Astrocyte (in vitro differentiated cells and primary cell): ENCODE measurements at places on chromosomes 7 and 10. TPM values are rescaled to one million over a fixed set of nuclear protein-coding genes. Genes with fewer than 3 reads are reported as not detected.

The GRID1 gene
- 0.48 and 0.75 TPM in 2 replicates for total RNA-seq

The ATOH7 gene
- 0.19 TPM in 1 of 2 replicates, not detected in the other for total RNA-seq

The ANXA8 gene
- 0.55 and 1.0 TPM in 2 replicates for total RNA-seq

The RARRES2 gene
- total RNA-seq: 19.4 and 21.7 TPM in 2 replicates

DNA sequence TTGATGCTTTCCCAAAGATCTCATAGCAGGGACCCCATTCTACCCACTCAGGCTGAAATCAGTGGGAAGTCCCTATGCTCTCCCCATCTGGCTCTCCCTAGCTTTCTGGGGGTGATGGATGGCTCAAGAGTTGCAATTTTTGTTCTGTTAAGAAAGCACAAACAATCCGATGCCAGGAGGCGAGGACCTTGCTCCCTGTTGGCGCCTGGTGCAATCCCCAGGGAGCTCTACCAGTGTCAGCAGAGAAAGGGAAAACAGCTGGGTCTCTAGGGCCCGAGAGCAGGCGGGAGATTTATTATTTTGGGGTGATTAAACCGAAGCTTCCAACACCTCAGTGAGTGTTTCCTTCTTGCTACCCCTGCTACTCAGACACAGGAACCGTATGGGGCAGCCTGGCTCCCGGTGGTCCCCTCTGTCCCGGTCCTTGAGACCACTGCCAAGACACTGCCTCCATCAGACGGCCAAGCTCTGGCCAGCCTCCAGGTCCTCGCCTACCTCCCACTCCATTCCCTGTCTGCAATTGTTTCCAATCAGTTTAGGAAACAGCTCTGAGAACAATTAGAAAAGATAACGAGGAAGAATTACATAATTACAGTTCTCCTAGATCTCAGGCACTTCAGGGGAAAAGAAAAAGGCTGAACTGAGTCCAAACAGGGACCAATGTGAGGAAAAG lies 147.9 kb downstream of the PLXNA4 start:
- H3K4me1 ChIP-seq: peaks cover 28% of the 10 kb centered on the region
- no peaks in the 10 kb centered on the region for H3K27me3 ChIP-seq
- no peak overlapping the region for H3K4me3 ChIP-seq
- no peak overlapping the region for H3K27ac ChIP-seq

GRCh38 chr7:115043605-115044004 lies 121.7 kb downstream of the MDFIC start:
- H3K4me3 ChIP-seq: no peak overlapping the region
- H3K27me3 ChIP-seq: no peaks in the 10 kb centered on the region
- H3K27ac ChIP-seq: no peak overlapping the region
- H3K4me1 ChIP-seq: no peaks in the 10 kb centered on the region
- H3K36me3 ChIP-seq: no peaks in the 10 kb centered on the region
- no peak for DNase-seq

DNA sequence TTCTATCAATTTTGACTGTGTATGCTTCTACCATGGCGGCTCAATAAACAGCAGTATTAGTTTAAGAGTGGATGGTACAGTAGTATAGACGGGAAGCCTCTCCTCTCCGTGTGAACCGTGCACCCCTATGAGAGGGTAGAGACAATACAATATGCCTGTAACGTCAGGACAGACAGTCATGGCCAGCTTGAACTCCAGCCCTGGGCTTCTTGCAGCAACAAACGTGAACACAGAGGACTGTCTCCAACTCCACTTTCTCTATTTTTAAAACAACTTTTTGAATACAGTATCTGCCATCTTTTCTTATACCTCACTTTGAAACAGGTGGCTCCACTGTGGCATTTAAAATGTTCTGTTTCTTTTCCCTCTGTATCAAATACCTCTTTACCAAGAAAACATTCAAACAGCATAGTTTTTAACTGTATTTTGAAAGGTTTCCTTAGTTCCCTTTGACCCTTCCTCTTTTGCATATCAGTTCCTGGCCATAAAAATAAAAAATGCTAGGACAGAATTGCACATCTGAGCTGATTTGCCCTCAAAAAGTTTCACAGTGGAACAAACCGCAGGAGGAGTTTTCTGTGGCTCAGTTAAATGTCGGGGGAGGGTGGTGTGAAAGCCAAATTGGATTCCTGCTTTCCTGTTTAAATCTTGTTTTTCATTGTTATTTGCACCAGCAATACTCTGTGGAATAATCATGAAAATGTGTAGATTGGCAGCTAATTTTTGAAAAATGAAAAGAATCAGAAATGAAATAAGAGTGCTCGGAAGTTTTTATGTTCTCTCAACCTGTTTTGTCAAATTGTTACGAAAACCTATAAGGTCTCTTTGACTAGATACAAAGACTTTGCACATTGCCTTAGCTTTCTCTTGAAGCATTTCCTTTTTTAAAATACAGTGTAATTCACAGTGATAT lies 8.0 kb downstream of the IKZF1 start:
- H3K27ac ChIP-seq: no peak overlapping the region
- H3K27me3 ChIP-seq: peaks cover 3% of the 10 kb centered on the region
- no peaks in the 10 kb centered on the region for H3K36me3 ChIP-seq
- no peak for DNase-seq
- no peak overlapping the region for H3K4me3 ChIP-seq

DNA sequence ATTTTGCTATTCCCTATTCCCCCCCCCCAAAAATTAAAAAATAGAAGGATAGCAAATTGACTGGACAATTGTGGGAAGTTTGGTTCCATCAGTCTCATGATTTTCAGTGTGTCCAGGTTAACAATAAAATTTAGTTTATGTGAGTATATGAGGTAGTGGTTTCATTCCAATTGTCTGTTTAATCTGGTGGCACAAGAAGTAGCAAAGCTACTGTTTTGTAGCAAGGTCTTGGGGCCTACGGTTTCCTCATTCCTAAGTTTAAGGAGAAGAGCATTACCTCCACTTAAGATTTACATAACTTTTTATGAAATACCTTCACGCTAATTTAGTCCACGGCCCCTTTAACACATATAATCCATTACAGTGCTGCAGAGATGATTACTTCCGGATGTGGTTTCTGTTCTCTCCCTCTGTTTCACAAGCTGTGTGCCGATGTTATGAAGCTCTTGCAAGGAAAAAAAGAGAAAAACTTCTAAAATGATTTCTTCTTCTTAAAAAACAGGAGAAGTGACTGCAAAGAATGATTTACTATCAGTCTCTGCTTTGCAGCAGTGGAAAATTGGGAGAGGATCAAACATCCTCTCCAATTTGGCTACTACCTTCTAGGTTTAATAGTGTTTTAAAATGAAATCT lies 32.7 kb upstream of the NPVF start:
- peak; percentile 45 for DNase-seq
- no peak overlapping the region for H3K27ac ChIP-seq
- H3K4me1 ChIP-seq: peaks cover 5% of the 10 kb centered on the region
- H3K36me3 ChIP-seq: no peaks in the 10 kb centered on the region
- no peaks in the 10 kb centered on the region for H3K27me3 ChIP-seq
- no peak overlapping the region for H3K4me3 ChIP-seq

DNA sequence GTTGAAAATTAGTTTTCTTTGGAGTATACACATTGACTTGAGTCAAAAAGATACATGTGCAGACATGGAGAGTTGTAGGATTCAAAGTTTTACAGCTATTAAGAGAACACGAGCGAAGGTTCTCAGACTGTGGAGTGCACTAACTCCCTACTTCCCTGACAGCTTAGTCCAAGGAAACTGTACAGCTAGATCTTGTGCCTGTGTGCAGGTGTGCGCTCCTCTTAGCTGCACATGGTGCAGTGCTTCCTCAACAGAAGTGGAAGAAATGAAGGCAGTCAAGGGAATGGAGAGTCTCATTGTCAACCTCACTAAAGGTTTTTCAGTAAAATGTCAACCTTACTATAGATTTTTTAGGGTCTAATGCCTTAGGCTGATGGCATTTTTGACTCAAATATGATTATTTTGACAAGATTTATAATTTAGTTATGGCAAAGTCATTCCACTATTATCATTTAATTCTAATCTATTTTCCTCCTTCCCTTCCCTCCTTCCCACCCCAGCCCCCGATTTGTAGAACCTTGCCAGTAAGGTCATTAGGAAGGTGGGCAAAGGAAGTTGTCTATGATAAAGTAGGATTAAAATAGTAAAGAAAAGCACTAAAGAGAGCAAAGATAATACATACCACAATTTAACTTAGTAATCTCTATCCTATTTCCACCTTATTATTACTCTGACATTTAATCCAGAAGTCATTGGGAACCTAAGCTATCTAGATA lies 13.6 kb downstream of the PDK4 start:
- no peaks in the 10 kb centered on the region for H3K27me3 ChIP-seq
- no peak for DNase-seq
- no peaks in the 10 kb centered on the region for H3K36me3 ChIP-seq
- no peaks in the 10 kb centered on the region for H3K4me1 ChIP-seq
- no peak overlapping the region for H3K4me3 ChIP-seq

DNA sequence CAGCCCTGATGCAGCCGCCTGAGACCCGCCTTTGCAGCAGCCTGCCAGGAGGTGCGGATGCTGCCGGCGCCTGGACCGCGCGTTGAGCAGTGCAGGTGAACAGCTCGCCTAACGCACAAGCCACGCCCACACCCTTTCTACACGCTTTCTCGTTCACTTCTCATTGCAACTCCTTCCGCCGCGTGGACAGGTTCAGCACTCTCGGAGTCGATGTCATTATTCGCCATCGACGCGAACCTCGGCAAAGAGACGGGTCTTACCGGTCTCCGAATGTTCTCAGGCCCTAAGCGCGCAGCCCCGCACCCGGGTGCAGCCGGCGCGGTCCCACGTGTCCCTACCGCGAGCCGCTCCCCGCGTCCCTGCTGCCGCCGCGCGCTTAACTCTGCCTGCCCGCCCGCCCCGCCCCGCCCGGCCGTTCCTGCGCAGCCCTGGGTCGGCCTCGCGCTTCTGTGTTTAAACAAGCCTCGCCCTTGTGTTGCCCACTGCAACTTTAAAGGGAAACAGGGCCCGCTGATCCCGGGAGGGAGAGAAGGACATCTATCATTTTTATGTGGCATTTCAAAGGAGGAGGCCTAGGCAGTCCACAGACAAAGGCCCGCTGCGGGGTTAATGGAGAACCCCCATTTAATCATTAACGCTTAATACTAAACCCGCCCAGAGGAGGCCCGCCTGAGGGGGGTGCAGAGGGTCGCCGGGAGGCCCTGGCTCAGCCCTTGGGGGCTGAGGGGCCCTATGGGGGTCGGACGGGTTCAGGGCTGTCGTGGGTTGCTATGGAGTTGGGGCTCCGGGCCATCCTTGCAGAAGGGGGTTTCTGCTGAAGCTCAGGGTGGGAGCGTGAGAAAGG lies 128.5 kb downstream of the WDR11 start:
- H3K36me3 ChIP-seq: no peaks in the 10 kb centered on the region
- H3K27me3 ChIP-seq: peaks cover 10% of the 10 kb centered on the region
- DNase-seq: no peak

DNA sequence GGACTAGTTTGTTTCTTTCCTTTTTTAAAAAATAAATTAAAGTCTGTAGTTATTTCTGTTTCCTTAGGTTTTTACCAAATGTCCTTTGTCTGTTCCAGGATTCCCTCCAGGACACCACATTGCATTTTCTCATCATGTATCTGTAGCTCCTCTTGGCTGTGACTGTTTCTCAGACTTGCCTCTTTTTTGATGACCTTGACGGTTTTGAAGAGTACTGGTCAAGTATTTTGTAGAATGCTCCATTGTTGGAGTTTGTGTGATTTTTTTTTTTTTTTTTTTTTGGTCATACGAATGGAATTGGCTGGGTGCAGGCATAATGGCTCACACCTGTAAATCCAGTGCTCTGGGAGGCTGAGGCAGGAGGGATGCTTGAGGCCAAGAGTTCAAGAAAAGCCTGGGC lies 127.1 kb upstream of the BMPER start:
- H3K4me1 ChIP-seq: peaks cover 11% of the 10 kb centered on the region
- no peaks in the 10 kb centered on the region for H3K36me3 ChIP-seq
- no peak overlapping the region for H3K4me3 ChIP-seq
- H3K27ac ChIP-seq: no peak overlapping the region

GRCh38 chr7:73730485-73730884 lies 8.1 kb downstream of the ABHD11 start:
- no peak overlapping the region for H3K4me3 ChIP-seq
- DNase-seq: no peak

DNA sequence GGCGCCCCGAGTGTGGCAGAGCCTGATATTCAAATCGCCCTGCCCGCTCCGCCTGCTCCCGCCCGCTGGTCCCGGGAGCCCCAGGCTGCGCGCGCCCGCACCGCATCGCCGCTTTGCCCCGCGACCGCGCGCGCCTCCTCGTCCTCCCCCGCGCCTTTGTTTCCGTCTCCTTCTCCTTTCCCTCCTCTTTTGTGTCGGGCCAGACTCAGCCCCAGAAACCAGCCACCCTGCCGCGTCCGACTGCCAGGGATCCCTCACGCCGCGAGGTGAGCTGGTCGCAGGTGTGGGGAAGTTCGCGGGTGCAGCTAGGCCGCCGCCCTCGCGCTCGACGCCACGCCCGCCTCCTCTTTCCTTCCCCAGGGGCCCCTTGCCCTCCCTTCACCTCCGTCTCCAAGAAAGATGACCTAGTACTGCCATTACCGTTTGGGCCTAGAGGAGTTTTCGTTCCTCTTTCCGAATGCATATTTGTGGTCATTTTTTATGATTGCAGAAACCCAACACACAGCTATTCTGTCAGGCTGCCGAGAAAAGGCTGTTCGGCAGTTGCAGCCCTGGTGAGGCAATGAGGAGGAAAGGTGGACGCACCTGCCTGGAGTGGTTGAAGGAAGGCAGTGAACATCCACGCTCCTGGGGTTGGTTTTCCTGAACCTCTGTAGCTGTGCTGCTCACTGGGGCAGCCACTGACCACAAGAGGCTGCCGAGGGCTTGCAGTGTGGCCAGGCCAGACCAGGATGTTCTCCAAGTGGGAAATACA lies 107.3 kb downstream of the SNX10 start:
- DNase-seq: peak; percentile 35
- peaks cover 4% of the 10 kb centered on the region for H3K4me1 ChIP-seq
- no peaks in the 10 kb centered on the region for H3K36me3 ChIP-seq
- H3K27ac ChIP-seq: no peak overlapping the region
- peak overlapping the region; percentile 64 for H3K4me3 ChIP-seq

GRCh38 chr10:75772153-75772887 lies 340.9 kb downstream of the LRMDA start:
- H3K4me1 ChIP-seq: peaks cover 11% of the 10 kb centered on the region
- H3K27ac ChIP-seq: no peak overlapping the region
- DNase-seq: no peak
- peaks cover 3% of the 10 kb centered on the region for H3K27me3 ChIP-seq
- no peaks in the 10 kb centered on the region for H3K36me3 ChIP-seq

- H3K27me3 ChIP-seq: no peaks in the 10 kb centered on the region
- DNase-seq: no peak
- no peaks in the 10 kb centered on the region for H3K36me3 ChIP-seq
Observed at GRCh38 chr7:43353902-43354301, 229.0 kb upstream of the STK17A start.

DNA sequence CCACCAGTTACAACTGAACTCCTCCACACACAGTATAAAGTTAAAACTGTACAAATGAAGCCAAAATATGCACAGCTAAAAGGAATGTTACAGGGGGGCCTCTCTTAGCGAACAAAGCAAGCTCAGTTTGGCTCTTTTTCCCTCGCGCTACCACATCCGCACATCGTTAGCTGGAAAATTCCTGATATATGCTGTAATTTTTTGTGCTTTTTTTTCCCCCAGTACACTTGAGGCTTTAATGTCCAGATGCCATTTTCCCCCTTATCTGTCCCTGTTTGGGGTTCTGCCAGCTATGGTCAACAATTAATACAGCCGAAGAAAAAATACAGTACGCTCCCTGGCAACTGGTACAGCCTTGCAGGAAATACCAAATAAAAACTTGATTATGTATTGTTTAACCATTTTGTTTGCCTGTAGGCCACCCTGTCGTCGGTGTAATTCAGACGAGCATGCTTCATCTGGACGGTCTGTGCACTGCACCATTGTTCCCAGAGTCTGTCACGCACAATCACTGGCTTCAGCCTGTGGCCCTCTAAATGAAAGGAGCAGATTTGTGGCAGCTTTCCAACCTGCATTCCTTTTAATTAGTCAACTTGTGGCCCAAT lies 108.1 kb upstream of the FAM133B start:
- peak overlapping the region; percentile 94 for H3K27ac ChIP-seq
- H3K4me3 ChIP-seq: peak overlapping the region; percentile 30
- no peaks in the 10 kb centered on the region for H3K36me3 ChIP-seq
- peak; percentile 98 for DNase-seq
- H3K27me3 ChIP-seq: no peaks in the 10 kb centered on the region
